ENCODE measurements at places on chromosomes 7 and 10.

GRCh38 chr7:40057292-40057691 is 77.1 kb downstream of the MPLKIP start:
- no peak for DNase-seq

GRCh38 chr7:135205850-135206249 is 5.5 kb downstream of the WDR91 start:
- DNase-seq = no peak

DNA sequence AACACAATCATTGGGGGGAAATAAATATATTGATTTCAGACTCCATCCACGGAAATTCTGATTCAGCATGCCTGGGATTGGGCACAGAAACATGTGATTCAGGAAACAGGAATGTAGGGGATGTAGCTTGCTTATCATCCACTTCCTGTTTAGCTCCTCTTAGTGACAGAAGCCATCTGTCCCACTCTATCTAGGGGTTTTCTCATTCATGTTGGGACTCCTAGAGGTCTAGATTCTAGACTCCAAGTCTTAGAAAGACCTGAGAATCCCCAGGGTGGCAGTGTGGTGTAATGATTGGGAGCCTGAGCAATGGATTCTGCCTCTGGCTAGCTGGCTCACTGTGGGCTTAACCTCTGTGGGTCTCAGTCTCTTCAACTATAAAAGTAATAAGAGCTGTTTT is 67.9 kb downstream of the CDK1 start:
- no peak for DNase-seq

GRCh38 chr10:91680487-91680886 is 47.6 kb upstream of the PPP1R3C start:
- no peak for DNase-seq

GRCh38 chr10:22927661-22928403 is at the start of gene ARMC3:
TSS of gene ARMC3 (plus strand) at chr10:22928053. CDS start at chr10:22931997, 3,944 bp downstream.
- peak; percentile 52 for DNase-seq

DNA sequence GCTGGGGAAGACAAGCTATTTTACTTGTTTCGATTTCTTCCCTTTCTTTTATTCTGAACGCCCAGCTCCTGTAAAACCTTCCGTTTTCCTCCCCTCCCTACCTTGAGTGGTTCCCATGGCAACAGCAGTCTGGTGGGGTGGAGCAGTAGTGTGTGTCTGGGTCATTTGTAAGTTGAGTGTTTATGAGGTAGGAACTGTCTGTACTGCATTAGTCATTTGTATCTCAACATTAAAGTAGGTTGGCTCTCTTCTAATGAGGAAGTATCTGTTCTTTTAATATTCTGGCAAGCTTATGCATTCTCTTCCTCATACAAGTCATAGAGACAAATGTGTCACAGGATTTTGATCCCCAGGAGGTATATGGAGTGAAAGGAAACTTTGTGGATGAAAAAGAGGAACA is 85.3 kb upstream of the CCDC6 start:
- DNase-seq = no peak

- DNase-seq = no peak
Observed at GRCh38 chr7:50590535-50590934, 25.3 kb upstream of the DDC start.

GRCh38 chr10:114379631-114380041 is 24.7 kb downstream of the AFAP1L2 start:
- no peak for DNase-seq

GRCh38 chr10:35481413-35481812 is 123.7 kb upstream of the GJD4 start:
- DNase-seq = no peak

GRCh38 chr10:33001908-33002492 is 44.0 kb upstream of the ITGB1 start:
- DNase-seq = no peak

DNA sequence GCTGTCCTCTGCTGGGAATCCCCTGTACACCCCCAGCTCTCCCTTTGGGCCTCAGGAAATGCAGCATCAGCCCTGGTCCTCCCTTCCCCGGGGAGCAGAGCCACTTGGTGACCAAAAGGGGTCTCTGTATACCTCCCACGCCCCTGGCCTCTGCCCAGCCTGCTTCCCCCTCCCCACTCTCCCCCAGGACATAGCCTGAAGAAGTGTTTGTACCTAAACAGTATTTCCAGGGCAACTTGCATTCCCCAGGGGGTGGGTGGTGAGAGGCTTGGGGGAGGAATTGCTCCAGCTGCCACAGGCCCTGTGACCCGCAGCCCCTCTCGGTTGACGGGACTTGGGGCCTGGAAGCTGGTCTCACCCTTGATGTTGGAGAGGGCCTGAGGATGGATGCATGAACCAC is 39.3 kb downstream of the TMEM270 start:
- no peak for DNase-seq

DNA sequence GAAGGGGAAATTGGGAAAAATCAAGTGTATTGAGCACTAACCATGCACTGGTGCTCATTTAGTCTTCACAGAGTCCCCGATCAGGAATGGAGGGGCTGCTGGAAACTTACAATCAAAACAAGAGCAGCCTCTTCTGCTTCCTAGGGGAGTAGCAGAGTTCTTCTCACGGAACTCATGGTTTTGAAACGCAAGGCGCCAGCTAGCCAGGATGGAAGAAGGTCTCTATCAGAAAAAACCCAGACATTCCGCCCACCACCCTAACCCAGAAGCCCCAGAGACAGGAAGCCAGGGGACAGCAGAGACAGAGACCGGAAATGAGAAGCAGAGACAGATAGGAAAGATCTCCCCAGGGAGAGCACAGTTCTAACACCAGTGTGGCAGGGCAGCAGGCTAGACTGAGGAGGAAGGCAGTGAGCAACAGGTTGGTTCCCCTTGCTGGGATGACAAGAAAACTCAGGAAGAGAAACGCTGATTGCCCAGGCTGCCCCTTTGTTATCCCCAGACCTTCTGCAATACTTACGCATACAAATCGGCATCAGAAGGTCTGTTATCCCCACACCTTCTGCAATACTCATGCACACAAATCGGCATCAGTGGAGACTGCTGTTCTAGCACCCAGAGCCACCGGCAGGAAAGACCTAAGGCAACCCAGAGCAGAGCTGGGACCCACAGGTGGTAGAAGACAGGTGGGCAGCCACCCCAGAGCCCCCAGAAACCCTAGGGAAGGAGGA is 99.2 kb downstream of the CPXM2 start:
- DNase-seq = no peak

DNA sequence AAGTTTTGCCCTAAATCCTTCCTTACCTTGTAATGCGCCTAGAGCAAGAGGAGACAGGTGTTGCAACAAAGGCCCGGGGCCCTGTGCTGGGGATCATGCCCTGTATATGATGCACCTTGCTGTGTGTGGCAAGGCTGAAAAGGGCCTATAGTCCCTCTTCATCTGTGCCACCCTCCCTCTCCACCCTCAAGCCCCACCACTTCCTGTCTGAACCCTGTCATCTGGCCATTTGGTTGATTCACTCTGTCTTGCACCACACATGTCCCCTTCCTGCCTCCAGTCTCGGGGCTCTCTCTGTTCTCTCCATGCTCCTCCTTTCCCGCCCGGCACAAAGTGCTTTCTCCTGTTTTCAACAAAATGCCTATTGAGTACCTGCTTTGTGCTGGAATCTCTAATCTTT is 11.5 kb upstream of the MALSU1 start:
- DNase-seq = no peak

DNA sequence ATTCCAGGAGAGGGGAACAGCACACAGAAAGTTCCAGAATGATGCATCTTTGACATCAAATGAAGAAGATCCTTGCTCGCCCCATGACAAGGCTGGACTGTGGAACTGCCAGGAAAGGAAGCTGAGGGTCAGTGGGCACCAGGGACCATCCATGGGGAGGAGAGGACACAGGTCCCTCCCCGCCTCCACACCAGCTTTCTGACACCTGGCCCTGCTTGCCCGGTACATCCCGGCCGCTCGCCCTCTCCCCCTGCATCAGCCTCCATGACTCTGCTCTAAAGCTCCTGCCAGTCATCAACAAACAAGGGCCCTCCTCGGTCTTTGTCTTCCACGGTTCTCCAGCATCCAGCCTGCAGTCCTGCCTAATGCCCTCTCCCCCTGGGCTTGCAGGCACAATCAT is 222.3 kb downstream of the GRID1 start:
- DNase-seq = no peak

GRCh38 chr7:131553931-131554330 is 2.5 kb downstream of the PODXL start:
- DNase-seq = no peak

GRCh38 chr7:22356010-22356691 is 803 bp downstream of the RAPGEF5 start:
- DNase-seq = no peak

DNA sequence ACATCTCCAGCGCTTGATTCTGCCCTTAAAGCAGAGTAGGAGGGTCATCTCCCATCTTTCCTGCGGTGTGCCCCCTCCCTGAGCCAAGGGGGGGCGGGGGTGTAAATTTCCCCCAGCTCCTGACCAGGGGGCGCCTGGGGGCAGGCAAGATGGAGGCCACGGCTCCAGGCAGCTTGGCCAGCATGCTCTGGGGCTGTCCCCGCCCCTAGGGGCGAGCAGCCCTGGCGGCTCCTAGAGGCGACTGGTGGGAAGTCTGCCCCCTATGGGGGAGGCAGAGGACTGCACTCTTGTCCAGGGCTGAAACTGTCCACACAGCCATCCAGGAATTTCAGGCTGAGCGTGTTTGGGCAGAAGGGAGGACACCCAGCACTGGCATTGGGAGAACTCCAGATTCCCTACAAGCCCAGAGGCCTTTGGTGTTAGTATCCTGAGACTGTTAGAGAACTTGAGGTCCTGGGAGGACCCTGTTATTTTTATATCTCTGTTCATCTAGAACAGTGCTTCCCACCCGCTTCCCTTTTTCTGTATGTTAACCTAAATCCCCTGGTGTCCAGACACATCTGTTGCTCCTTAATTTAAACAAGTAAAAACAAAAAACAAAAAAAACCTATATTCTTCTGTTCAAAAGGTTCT is 4.6 kb downstream of the STRA8 start:
- DNase-seq = no peak

GRCh38 chr7:128415217-128415785 is 5.5 kb upstream of the IMPDH1 start:
- DNase-seq = no peak

GRCh38 chr10:70573599-70574506 is 28.7 kb downstream of the PRF1 start:
- DNase-seq = no peak

GRCh38 chr7:39621784-39622411 is 1.5 kb upstream of the RALA start:
- no peak for DNase-seq

DNA sequence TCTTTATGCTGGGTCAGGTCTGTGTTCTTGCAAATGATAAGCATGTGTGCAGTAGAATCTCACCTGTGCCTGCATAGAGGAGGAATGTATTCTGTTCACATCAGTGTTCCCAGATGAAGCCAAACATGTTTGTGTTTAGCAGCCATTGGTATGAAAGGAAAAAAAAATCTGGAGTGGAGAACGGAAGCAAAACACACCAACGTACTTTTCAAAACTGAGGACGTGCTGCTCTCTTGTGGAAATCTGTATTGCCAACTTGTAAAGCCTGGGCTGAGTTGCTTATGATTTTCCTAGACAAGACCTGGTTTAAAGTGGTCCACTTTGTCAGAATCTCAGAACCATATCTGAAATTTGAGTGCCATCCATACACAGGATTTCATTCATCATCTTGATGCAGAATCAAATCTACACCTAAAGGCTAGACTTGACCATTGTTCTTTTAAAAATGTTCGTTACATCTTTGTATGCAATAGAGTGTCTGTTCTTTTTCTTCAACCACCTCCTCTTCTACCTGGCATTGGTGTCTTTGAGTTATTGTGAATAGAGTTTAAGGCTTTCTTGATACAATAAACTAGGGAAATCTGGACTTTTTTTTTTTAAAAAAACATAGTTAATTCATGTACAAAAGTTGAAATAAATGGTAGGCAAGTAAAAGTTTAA is 367.7 kb downstream of the PHF14 start:
- no peak for DNase-seq

GRCh38 chr10:46096909-46097575 is 51.0 kb upstream of the MSMB start:
- DNase-seq = no peak

DNA sequence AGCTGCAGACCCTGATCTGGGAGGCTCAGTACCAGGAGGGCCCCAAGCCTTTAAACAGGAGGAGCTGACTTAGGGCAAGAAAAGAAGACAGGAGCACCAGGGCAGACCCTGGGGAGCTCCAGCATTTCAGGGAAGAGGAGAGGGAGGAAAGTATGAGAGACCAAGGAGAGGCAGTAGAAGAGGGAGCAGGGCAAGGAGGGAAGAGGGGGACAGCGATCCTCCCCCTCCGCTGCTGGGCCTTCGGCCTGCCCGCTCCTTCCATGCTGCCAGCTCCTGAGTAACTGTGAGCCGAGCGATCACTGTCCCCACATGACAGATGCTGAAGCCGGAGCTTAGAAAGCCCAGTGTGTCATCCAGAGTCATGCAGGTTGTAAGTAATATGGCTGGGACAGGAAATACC is 65.9 kb downstream of the ALOX5 start:
- DNase-seq = no peak

DNA sequence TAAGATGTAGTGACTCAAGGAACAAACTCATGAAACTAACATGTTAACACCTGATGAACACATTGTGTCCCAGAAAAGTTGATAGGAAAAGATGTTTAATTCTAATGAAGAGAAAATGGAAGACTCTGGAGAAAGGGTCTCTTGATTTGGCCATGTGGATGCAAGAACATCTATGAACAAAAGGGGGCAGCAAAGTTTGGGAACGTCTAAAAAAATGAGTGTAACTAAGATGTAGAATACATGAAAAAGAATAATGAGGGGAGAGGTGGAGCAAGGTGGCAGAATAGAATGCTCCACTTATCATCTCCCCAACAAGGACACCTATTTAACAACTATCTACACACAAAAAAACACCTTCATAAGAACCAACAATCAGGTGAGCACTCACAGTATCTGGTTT is 805.1 kb downstream of the TNS3 start:
- no peak for DNase-seq
